ENCODE measurements at places on chromosomes 3 and 15.

- DNase-seq = no peak
Measured at GRCh38 chr15:67013696-67014095, 51.7 kb upstream of the SMAD3 start.

GRCh38 chr15:68378595-68378994 is 53.4 kb downstream of the ITGA11 start:
- DNase-seq = no peak

- no peak for DNase-seq
Measured at GRCh38 chr15:75641603-75642002, 1.6 kb upstream of the IMP3 start.

- DNase-seq = no peak
Measured at GRCh38 chr3:149186721-149187120, 34.9 kb downstream of the CP start.

Data from stimulated activated CD8-positive, alpha-beta memory T cell treated with anti-CD3 and anti-CD28 coated beads, Interleukin-4, amount 100 ng/mL, for 24 hours (primary cell).